Renal cortical epithelial cell (primary cell): ENCODE measurements at places on chromosomes 3 and 15. TPM values are rescaled to one million over a fixed set of nuclear protein-coding genes. Genes with fewer than 3 reads are reported as not detected.
A peak's percentile ranks its signal among the peaks of the same experiment; 100 is the strongest.

Gene GUCA1C
- total RNA-seq = 1.4 and 3.9 TPM in 2 replicates

Gene WNT5A
- 20.5 and 32.2 TPM in 2 replicates for total RNA-seq

Gene ANO10
- 51.6 and 78.2 TPM in 2 replicates for total RNA-seq

Gene SLC24A5
- not detected in 2 replicates for total RNA-seq

Gene KLHL24
- total RNA-seq = 78.5 and 122 TPM in 2 replicates

Gene C2CD4A
- total RNA-seq = under 0.01 and 11.7 TPM in 2 replicates

Gene DCLK3
- total RNA-seq = not detected in 2 replicates

Gene NOX5
- total RNA-seq = 0.55 TPM in 1 of 2 replicates, not detected in the other

Gene CPLX3
- total RNA-seq = not detected in 2 replicates

Gene ATP13A5
- total RNA-seq = not detected in 2 replicates

Gene AMOTL2
- total RNA-seq = 141 and 180 TPM in 2 replicates

Gene SLC22A13
- 0.25 TPM in 1 of 2 replicates, not detected in the other for total RNA-seq

Gene SCG5
- 2.4 and 12.0 TPM in 2 replicates for total RNA-seq

GRCh38 chr15:22258398-22259150, 178.2 kb downstream of the OR4M2 start:
- DNase-seq = no peak

GRCh38 chr15:80641384-80641783, 53.7 kb upstream of the ABHD17C start:
- DNase-seq = no peak

DNA sequence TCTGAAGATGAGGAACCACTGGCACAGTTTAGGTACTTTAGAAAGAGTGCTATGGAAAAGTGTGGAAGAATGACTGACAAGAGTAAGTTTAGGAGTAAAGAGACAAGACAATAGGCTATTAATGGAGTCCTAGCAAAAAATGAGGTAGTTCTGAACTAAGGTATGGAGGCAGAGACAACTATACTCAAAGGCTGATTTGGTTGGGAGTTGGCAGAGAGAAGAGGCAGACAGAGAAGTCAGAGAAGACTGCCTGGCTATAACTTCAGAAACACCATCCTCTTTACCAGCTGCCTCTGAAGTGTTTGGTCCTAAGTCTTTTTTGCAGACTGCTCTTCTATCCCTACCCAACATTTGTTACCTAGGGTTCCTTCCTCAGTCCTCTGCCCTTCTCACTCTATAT, 19.2 kb downstream of the DYNC1LI1 start:
- DNase-seq = no peak

DNA sequence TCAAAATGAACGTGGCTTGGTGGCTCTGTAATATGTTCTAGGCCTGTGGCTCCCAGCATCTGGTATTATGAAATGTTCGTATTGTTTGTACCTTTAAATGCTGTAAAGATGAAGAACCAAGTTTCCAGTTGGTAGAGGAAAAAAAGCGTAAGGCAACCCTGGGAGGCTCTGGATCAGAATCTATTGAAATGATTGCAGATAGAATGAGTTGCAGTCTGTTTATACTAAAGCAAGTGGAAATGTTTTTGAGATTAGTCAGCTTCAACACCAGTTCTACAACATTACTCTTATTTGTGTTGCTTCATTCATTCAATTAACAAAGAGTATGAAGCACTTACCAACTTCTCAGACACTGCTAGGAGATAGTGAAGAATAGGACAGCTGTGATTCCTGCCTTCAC, 5.3 kb downstream of the ARL6IP5 start:
- peak; percentile 95 for DNase-seq

DNA sequence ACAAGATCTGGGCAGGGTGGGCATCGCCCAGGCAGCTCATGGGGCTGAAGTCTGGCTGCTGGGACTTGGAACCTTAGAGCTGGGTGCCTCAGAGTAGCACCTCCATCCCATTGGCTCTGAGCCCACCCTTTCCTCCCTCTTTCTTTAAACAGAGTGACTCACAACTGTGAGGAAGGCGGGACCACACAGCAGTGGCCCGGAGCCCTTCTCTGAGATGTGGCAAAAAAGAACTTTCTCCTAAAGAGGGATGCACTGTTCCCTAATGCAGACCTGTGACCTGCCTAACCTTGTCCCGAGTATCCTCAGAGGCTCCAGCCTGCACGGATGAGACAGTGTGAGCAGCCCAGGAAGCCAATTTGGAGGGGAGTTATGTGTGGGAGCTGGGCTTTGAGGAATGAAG, 23.6 kb downstream of the PRR20G start:
- DNase-seq = peak; percentile 49

DNA sequence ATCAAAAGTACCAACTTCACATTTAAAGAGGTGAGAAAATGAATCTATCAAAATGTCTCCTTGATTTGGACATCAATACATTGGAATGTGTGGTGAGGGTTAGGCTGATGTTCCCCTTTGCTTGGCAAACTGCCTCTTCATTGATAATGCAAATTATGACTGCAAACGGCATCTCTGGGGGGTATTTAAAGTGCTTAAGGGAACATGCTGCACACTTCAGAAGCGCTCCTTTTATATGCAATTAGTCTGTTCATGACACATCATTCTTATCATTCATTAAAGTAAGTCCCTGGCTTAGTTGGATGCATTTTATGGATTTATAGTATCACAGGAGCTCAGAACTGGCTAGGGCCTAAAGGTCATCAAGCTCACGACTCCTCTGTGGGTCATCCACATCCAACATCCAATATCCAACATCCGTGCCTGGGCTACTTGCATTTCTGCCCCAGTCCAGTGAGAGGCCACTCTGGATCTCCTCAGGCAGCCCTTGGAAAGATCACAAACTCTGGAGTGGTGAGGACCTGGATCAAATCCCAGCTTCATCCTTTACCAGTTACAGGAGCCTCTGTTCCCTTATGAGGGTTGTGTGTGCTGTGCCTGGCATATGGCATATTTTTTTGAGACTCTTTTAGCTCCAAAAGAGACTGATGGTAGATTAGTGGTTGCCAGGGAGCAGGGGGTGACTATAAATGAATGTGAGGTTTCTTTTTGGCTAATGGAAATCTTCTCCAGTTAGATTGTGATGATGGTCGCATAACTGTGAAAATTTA, 136.8 kb upstream of the FOXB1 start:
- no peak for DNase-seq

- no peak for DNase-seq
Measured at GRCh38 chr15:55784286-55784685, 41.3 kb upstream of the PRTG start.

DNA sequence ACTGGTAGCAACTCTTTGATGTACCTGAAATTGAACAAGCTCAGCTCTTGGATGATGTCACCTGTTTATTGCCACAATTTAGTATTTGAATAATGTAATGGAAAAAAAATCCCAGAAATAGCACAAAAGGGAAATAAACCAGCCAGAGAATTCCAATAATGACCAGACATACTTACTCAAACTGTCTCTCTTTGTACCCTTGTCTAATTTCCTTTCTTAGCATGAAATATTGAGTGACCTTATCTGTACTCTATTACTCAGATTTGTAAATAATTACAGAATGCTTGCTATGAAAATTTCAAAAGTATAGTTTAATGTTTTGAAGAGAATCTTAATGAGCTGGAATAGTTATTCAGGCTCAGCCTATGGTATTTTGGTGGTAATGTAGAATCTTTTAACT, 555.4 kb upstream of the SGO1 start:
- no peak for DNase-seq

- DNase-seq = peak; percentile 31
Measured at GRCh38 chr15:33310481-33311311, at the start of gene RYR3. RYR3 (plus strand) TSS chr15:33310967; CDS start chr15:33311046, 79 bp downstream.

GRCh38 chr15:39584266-39584659, 3.4 kb downstream of the THBS1 start:
- DNase-seq = no peak

DNA sequence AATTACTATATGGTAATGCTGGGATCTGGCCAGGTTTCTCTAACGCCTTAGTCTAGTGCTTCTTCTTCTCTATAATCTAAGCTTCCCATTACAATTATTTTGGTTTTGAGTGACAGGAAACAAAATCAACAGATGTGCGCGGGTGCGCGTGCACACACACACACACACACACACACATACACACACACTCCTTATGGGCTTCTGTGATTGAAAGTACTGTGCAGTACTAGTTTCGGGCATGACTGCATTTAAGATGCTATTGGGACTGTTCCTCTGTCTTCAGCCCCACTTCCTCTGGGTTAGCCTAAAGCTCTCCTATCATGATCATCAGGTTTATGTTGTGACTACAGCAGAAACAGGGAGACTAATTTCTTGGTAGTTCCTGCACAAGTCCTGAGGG, 32.2 kb downstream of the EPHB1 start:
- DNase-seq = no peak

GRCh38 chr15:38991126-38991525, 426.5 kb upstream of the RASGRP1 start:
- peak; percentile 79 for DNase-seq

- no peak for DNase-seq
Measured at GRCh38 chr3:171915275-171915674, 72.1 kb downstream of the TMEM212 start.

DNA sequence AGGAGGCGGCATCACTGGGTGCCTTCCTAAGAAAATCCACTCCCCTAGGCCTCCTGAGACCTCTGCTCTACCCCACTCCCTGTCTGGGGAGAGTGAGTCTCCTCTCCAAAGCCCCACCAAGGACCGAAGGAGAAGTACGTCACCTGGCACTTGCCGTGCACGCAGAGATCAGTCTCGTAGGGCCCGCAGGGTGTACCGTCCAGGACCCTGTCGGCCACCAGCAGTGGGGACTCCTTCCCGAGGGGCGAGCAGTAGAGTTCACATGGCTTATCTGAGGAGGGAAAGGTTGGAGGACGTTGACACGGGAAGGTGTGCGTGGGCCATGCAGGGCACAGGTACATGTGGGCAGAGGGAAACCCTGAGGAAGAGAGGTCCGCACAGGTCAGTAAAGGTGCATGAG, 232.9 kb downstream of the ADAMTS17 start:
- no peak for DNase-seq

DNA sequence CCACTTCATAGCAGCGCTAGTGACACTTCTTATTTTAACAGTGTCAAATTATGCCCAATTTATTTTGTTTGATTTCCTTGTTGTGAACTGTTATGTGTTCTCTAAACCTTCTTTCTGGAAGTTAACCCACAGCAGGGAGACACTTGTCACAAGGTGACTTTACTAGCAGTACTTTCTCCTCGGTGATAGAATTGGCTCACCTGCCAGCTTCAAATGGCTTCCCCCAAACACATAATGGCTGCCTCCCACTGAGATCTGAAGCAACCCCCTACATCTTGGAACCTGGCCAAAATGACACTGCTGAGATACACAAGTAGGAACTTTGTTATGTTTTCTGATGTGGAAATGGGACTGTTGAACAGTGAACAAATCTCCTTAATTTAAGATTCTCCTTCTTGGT, 238.8 kb upstream of the DPH6 start:
- peak; percentile 15 for DNase-seq

DNA sequence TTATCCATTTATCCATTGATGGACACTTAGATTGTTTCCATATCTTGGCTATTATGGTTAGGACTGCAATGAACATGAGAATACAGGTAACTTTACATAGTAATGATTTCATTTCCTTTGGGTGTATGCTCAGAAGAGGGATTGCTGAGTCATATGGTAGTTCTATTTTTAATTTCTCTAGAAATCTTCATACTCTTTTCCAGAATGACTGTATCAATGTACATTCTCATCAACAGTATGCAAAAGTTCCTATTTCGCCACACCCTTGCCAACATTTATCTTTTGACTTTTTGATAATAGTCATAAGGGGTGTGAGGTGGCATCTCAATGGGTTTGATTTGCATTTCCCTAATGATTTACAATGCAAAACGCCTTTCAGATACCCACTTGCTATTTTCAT, 6.2 kb upstream of the NIPA1 start:
- no peak for DNase-seq

DNA sequence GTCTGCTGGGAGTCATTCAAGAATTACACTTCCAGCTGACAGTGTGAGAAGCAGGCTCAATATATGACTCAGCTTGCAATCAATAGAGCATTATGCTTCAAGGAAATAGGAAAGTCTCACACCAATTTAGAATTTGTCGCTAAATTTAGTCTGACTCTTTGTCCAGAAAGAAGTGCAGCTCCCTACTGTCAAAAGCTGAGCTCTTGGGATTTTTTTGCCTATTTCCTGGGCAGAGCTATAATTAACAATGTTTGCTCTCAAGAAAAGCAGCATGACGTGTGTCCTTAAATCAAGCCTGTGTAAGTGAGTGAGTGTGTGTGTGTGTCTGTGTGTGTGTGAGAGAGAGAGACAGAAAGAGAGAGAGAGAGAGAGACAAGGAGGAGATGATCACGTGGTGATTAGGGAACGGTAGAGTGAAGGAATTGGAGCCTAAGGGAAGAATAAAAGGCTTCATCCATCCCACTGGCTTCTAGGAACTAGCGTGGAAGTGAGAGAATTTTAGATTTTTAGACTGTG, 16.4 kb upstream of the SLC35G2 start:
- DNase-seq = peak; percentile 71

- no peak for DNase-seq
Measured at GRCh38 chr3:161356287-161356686, 15.0 kb downstream of the SPTSSB start.

GRCh38 chr15:75857886-75858285, 14.6 kb downstream of the UBE2Q2 start:
- DNase-seq = no peak

DNA sequence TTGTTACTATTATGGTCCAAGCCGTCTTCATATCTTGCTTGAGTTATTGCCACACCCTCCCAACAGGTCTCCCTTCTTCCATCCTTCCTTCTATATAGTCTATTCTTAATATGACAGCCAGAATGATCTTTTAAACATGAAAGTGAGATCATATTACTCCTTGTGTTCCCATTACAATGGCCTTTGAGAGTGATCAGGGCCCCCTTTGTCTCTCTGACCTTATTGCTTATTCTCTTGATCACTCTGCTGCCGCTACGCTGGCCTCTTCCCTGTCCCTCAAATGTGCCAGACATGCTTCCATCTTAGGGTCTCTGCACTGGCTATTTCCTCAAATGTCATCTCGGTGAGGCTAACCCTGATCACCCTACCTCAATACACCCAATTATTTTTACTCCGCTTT, 38.1 kb downstream of the UBE2E2 start:
- DNase-seq = no peak

DNA sequence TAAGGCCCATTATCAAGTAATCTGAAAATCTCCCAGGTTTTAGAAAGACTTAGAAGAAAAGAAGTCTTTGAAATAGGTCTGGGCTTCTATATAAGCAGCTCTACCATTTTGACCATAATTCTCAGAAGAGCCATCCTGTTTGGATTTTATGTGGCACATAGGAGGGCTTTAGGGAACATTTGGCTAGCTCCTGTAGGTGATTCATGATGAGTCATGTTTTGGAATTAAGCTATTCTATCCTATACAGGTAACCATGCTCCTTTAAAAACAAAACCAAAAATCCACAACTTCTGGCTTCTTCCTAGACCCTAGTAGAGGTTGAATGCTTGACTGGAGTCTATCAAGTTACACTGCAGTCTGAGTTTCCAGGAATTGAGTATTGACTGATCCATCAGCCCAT, 8.9 kb downstream of the SST start:
- peak; percentile 44 for DNase-seq

GRCh38 chr3:15490158-15490557, 31.3 kb downstream of the COLQ start:
- no peak for DNase-seq
